ENCODE measurements at places on chromosomes 7 and 10.

GRCh38 chr10:60703266-60704041 is 74.8 kb upstream of the CDK1 start:
- DNase-seq = no peak

- DNase-seq = no peak
Observed at GRCh38 chr7:134535272-134535918, 8.0 kb downstream of the AKR1B10 start.

GRCh38 chr10:72026278-72027111 is 61.9 kb downstream of the SPOCK2 start:
- DNase-seq = no peak

- peak; percentile 68 for DNase-seq
Observed at GRCh38 chr7:2510909-2511768, 8.4 kb upstream of the LFNG start.

DNA sequence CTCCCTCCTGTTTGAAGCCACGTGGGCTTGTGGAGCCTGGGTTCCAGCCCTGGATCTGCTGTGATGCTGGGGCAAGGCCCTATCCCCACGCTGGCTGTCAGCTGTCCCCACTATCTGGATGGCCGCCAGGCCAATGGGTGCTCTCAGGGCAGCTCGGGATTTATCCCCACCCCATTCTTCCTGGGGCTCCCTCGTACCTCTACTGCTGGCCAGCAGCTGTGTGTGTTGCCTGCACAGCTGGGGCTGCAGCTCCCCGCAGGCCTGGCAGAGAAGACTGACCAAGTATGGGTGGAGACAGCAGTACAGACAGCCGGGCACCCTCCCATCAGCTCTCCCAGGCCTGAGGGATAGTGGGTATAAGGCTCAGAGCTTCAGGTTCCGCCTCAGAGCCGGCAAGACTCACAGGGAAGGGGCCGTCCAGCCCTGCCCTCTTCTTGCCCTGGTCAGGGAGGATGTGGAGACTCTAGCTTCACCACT is 13.6 kb downstream of the CLIP2 start:
- DNase-seq = no peak

GRCh38 chr10:89062861-89063260 is 72.3 kb downstream of the FAS start:
- no peak for DNase-seq

DNA sequence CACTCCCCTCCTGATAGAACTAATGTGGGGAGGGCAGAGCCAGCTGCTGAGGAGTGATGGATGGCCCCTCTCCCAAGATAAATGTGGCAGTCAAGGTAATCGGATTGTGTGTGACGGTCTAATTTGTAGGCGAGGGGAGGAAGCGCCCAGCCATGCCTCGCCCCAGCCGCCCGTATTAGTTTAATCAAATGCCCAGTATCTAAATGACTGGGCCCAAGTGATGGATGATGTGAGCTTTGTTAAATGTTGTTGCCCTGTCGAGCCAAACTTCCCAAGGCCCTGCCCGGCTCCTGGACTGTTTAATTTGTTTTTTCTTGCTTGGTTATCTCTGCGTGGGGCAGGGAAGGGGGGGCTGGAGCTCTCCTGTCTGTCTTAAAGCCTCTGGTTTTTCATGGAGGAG is 88.4 kb upstream of the PPIF start:
- no peak for DNase-seq

- no peak for DNase-seq
Observed at GRCh38 chr10:72948762-72949161, 5.8 kb downstream of the PLA2G12B start.

GRCh38 chr7:47074702-47075153 is 507.2 kb downstream of the TNS3 start:
- DNase-seq = no peak

DNA sequence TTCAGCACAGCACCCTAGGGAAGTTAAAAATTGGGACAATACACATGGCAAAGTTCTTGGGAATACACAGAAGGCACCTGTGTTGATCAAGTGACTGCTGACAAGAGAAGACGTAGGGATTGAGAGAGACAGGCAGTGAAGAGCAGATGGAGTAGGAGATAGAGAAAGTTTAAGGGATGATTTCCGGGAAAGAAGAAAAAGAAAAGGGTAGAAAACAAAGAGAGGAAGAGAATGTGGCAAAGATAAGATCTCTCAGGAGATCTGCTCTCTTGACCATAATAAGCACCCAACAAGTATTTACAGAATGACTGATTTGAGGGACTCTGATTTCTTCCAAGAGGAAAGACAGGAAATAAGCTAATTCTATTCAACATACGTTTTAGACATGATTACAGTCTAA is 15.1 kb upstream of the RALA start:
- no peak for DNase-seq

DNA sequence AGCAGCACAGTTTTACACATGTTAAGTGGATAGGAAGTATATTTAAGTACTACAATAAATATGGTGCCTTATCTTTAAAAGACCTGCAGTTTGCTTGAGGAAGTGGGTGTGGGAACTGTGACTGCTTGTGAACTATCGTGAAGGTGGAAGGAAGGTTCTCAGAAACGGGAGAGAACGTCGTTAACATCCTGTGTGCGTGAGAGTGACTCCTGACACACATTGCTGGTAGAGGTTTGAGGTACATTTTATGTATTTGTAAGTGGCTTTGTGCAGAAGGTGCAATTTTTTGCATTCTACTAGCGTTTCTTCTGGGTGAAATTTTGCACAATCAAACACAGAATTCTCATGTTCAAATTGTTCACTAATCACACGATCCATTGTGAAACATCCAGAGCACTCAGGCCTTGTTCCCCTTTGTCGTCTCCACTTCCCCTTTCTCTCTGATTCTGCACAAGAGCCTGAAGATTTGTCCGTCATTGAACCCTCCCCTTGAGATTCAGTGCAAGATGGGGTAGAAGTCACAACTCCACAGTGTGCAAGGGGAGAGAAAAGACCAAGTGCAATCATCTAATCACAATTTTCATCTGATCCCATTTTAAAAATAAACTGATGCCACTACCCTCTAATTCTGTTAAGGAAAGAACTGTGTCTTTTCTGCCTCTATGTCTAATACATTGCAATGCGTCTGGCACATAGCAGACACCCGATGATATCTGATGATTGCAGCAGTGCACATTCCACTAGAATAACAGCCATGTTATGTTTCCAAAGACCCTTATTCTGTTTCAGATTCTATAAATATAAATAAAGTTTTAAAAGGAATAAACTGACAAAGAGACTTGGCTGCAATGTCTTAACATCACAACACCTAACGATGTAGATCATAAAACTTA is 279.9 kb downstream of the NEBL start:
- no peak for DNase-seq

DNA sequence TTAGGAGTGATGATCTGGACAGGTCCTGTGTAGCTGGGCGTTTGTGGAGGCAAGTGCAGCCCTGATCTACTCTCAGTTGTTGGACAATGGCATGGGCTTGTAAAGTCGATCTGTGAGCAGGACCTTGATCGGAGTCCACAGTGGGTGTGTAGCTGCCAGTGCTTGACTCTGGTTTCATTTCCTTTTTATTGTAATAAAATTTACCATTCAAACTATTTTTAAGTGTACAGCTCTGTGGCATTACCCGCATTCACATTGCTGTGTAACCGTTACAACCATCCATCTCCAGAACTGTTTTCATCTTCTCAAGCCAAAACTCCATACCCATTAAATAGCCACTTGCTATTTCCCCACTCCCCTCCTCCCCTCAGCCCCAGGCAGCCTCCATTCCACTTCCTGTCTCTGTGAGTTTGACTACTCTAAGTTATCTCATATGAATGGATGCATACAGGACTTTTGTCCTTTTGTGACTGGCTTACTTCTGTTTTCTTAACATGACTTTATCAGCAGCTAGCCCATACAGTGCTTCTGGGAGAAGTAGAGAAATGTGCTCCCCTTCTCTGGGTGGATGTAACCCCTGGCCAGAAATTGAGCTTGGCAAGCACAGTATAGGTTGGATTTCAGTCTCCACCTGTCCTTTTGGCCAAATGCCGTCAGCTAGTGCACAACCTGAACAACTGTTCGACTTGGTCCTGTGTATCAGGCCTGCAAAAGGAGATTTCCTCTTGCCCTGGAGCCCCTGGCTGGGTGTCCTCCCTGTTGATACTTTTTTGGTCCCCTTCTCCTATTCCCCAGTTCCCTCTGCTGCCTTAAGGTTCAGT is 180.0 kb downstream of the LRMDA start:
- no peak for DNase-seq

DNA sequence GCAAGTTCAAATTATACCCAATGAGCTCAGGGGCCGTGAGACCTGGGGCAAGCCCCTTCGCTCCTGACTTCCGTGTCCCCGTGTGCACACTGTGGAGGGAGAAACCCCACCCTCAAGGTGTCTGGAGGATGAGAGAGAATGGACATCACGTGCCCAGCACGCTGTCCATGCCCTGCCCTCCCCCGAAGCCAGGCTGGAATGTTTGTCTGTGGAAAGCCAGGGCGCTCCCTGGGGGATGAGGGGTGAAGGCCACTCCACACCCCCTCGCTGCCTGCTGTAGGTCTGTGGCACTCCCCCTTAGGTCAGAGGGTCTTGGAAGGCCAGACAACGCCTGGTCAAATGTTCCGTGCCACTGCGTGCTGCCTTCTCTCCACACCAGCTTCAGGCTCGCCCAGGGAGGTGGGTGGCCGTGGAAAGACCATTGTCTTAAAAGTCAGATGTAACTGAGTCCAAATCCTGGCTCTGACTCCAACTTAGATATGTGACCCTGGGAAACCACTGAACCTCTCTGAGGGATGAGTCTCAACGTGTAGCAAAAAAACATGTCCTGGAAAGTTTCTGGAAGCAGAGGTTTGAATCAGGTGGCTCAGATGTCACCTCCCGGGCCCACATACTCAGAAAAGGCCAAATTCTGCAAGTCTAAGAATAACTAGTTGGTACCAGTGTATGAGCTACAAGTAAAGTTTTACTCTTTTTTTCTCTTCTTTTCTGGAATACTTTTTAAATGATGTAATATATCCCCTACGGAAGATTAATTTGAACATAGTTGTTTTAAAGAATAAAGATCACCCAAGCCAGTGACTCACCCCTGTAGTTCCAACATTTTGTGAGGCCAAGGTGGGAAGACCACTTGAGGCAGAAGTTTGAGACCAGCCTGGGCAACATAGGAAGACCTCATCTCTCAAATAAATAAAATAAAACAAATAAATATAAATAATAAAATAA is 24.9 kb downstream of the RCC1L start:
- no peak for DNase-seq

GRCh38 chr10:122988501-122988900 is 8.3 kb downstream of the PSTK start:
- no peak for DNase-seq

- DNase-seq = no peak
Observed at GRCh38 chr7:32519763-32520162, 24.5 kb downstream of the AVL9 start.

- DNase-seq = no peak
Observed at GRCh38 chr10:94307046-94307615, 55.6 kb downstream of the NOC3L start.

GRCh38 chr10:118259288-118259906 is 82.7 kb downstream of the FAM204A start:
- DNase-seq = no peak

DNA sequence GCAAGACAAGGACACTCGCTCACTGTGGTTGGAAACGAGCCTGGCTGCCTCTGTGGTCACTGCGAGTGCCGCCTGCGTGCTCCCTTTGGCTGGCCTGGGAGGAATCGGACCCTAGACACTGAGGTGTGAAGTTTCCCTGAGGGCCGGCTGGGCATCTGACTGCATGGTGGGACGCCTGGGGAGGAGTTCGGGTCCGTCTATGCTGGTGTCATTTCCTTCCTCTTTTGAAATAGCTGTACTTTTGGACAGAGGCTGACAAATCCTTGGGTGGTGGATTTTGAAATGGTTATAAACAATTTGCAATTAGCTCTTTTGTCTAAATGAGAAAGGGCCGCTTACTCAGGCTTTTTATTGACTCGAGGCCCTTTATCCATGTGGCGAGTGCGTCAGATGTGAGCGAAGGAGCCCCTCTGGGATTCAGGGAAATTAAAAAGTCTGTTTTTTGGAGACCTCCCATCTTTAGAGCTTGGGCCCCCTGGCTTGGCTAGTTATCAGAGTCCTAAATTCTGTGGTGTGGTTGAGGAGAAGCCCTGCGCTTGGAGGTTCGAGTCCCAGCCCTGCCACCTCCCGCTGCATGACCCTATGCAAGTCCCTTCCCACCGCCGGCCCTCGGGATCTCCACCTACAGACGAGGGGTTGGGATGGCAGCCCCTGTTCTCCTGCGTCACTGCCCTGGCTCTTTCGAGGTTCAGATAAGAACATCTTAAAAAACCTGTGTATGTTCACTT is 147.1 kb downstream of the RGS10 start:
- DNase-seq = no peak

DNA sequence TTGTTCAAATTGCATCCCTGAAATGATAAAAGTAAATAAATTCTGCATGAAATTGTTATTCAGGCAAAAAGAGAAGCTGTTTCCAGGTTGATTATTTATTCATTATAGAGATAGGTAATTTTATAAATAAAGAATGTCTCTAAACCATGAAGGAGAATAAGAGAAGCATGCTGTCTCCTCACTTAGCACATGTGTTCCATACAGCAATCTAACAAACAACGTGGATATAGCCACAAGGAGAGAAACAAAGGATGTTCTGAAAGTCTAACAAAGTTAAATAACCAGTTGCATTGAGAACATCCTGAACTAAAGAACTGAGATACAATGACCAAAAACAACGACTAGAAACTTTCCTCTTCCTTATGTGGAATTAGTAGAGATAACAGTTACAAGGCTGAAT is 50.8 kb downstream of the NEBL start:
- DNase-seq = no peak

- peak; percentile 86 for DNase-seq
Observed at GRCh38 chr7:38368191-38368605, 94.8 kb upstream of the TARP start.

DNA sequence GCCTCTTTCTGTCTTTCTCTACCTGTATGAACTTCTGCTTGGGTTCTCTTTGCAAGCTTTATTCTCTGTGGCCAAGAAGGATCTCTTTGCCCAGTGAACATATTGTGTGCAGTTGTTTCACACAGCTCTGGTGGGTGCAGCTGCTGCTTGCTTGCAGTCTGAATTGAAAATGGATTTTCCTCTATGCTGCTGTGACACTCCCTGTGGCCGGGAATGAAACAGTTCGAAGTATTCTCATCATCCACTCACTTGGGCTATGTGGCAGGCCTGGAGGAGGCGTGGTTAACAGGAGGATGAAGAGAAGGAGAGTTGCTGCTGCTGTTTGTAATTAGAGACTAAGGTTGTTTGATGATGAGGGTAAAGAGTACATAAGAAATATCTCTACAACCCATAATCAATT is 28.4 kb upstream of the ITGA8 start:
- DNase-seq = no peak

GRCh38 chr7:44307905-44308595 is 17.3 kb downstream of the CAMK2B start:
- peak; percentile 41 for DNase-seq

GRCh38 chr10:23157239-23157681 is 34.9 kb upstream of the PTF1A start:
- DNase-seq = no peak

Measured in stimulated activated effector memory CD8-positive, alpha-beta T cell treated with anti-CD3 and anti-CD28 coated beads, Interleukin-12 subunit alpha, Interleukin-12 subunit beta, amount 100 ng/mL, for 72 hours (primary cell).